Activated T-cell treated with anti-CD3 and anti-CD28 coated beads, Interleukin-2, amount 50 U/mL, for 72 hours (primary cell): ENCODE measurements at places on chromosomes 4 and X. TPM values are rescaled to one million over a fixed set of nuclear protein-coding genes. Genes with fewer than 3 reads are reported as not detected.
A peak's percentile ranks its signal among the peaks of the same experiment; 100 is the strongest.

- no peak overlapping the region for H3K27ac ChIP-seq
- H3K4me3 ChIP-seq, result no peak overlapping the region
- no peak for DNase-seq
- H3K36me3 ChIP-seq, result no peaks in the 10 kb centered on the region
- H3K4me1 ChIP-seq, result no peaks in the 10 kb centered on the region
Observed at GRCh38 chr4:115121351-115122043, 8.1 kb upstream of the NDST4 start.

DNA sequence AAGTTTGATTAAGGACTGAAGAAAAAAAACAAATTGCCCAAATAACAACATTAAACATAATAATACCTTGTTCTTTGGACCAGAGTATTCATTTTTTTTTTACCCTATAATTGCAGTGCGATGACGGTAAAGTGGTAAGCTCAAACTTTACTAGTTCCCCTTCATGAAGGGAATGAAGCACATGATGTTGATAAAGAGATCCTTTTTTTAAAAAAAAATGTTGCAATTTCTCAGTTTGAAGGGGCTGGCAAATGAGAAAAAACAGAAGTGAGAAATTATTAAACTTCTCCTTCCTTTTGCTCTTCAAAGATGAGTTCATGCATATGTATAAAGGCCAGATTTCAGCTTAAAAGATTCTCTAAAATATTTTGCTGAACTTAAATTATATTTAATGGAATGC lies 231.7 kb downstream of the C4orf33 start:
- H3K4me1 ChIP-seq, result no peaks in the 10 kb centered on the region
- no peak overlapping the region for H3K4me3 ChIP-seq
- peaks cover 6% of the 10 kb centered on the region for H3K27me3 ChIP-seq
- no peak overlapping the region for H3K27ac ChIP-seq

- H3K27me3 ChIP-seq, result peaks cover 4% of the 10 kb centered on the region
- no peak overlapping the region for H3K4me3 ChIP-seq
- no peak overlapping the region for H3K27ac ChIP-seq
- no peak for DNase-seq
- peaks cover 4% of the 10 kb centered on the region for H3K36me3 ChIP-seq
Observed at GRCh38 chr4:2977211-2978088, 14.1 kb downstream of the GRK4 start.

DNA sequence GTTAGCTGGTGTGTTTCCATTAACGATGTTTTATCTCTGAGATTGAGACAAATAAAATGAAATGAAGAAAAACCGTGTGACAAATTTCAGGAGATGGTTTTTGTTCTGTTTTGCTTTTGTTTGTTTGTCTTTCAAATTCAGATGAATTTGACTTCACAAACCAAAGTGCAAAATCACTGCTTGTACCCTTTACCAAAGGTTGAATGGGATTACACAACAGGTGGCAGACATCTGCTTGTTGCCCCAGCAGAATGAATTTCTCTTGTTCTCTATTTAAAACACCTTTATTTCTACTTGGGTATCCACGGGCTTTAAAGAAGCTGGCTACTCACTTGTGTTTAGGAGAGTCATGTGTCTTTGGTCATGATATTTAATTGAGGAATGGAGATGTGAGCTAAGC lies 239.7 kb upstream of the CLNK start:
- H3K27me3 ChIP-seq, result no peaks in the 10 kb centered on the region
- no peak for DNase-seq
- no peak overlapping the region for H3K27ac ChIP-seq
- no peaks in the 10 kb centered on the region for H3K4me1 ChIP-seq
- H3K36me3 ChIP-seq, result no peaks in the 10 kb centered on the region

GRCh38 chrX:57155171-57155570 lies 18.0 kb upstream of the SPIN2A start:
- no peak overlapping the region for H3K4me3 ChIP-seq
- no peak overlapping the region for H3K27ac ChIP-seq
- peaks cover 4% of the 10 kb centered on the region for H3K4me1 ChIP-seq
- no peak for DNase-seq
- H3K27me3 ChIP-seq, result peaks cover 18% of the 10 kb centered on the region
- peaks cover 4% of the 10 kb centered on the region for H3K36me3 ChIP-seq

GRCh38 chr4:127469959-127470809 lies 162.6 kb upstream of the INTU start:
- H3K4me1 ChIP-seq, result no peaks in the 10 kb centered on the region
- no peaks in the 10 kb centered on the region for H3K36me3 ChIP-seq
- no peak overlapping the region for H3K4me3 ChIP-seq
- no peaks in the 10 kb centered on the region for H3K27me3 ChIP-seq
- H3K27ac ChIP-seq, result no peak overlapping the region

DNA sequence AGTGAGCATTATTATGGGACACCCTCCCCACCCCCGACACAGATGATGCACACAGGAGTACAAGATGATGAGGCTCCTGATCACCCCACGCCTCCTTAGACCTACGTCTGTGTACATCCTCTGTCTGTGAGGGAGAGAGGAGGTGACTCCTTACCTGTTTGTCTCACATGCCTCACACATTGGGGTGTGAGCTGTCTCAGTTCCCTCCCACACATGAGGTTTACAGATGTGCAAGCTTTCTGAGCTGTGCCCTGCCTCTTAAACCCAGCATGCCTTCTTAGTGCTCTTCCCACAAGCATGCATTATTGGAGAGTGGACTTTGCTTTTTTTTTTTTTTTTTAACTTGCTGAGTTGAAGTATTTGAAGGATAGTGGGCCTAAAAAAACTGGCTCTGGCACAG lies 76.7 kb downstream of the CLCN5 start:
- no peaks in the 10 kb centered on the region for H3K36me3 ChIP-seq
- peaks cover 5% of the 10 kb centered on the region for H3K4me1 ChIP-seq
- H3K27me3 ChIP-seq, result peaks cover 27% of the 10 kb centered on the region
- H3K4me3 ChIP-seq, result no peak overlapping the region
- DNase-seq, result peak; percentile 9

GRCh38 chrX:72048510-72049455 lies 82.9 kb downstream of the RTL5 start:
- no peaks in the 10 kb centered on the region for H3K4me1 ChIP-seq
- peaks cover 60% of the 10 kb centered on the region for H3K27me3 ChIP-seq
- H3K4me3 ChIP-seq, result no peak overlapping the region
- DNase-seq, result peak; percentile 6

- H3K36me3 ChIP-seq, result no peaks in the 10 kb centered on the region
- no peak overlapping the region for H3K27ac ChIP-seq
- H3K4me3 ChIP-seq, result no peak overlapping the region
- H3K27me3 ChIP-seq, result no peaks in the 10 kb centered on the region
Observed at GRCh38 chr4:132763465-132763864, 385.6 kb upstream of the PCDH10 start.

DNA sequence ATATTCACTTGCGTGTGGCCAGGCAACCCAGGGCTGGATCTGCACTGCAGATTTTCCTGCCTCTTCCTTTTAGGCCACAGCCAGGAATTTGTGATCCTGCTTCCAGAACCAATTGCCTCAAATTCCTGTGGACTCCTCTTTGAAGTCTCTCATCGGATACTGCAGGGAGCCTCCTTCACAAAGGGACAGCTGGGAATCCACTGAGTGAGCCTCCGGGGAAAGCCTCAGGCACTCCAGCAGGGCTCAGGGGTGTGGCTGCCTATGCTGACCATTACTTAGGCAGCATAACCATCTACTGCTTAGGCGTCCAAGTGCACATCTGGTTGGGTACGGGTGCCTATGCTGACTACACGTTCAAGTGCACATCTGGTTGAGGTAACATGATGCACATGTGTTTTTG lies 321.5 kb downstream of the NLGN4X start:
- no peaks in the 10 kb centered on the region for H3K36me3 ChIP-seq
- no peaks in the 10 kb centered on the region for H3K27me3 ChIP-seq
- no peak for DNase-seq
- no peak overlapping the region for H3K27ac ChIP-seq

- H3K27me3 ChIP-seq, result no peaks in the 10 kb centered on the region
- peaks cover 7% of the 10 kb centered on the region for H3K36me3 ChIP-seq
- H3K4me3 ChIP-seq, result peak overlapping the region; percentile 11
- peak overlapping the region; percentile 93 for H3K27ac ChIP-seq
- peaks cover 60% of the 10 kb centered on the region for H3K4me1 ChIP-seq
Observed at GRCh38 chr4:39715788-39716187, 17.9 kb downstream of the UBE2K start.

DNA sequence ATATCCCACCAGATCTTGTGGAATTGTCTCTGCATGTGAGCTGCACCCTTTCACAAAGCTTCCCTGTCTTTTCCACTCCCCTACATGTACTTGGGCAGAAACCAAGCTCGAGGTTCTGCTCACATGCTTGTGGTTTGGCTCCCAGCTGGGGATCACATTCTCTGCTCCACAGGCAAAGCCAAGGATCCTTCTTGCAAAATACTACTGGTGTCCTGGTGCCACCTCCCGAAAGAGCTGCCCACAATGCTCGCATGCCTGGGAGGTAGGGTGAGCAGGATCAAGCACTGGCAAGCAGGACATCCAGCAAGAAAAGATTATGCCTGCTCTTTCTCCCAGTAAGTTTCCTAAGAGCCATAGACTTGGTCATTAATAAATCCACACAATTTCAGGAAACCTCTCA lies 45.1 kb upstream of the PPARGC1A start:
- H3K36me3 ChIP-seq, result no peaks in the 10 kb centered on the region
- no peak overlapping the region for H3K4me3 ChIP-seq
- no peak overlapping the region for H3K27ac ChIP-seq
- no peaks in the 10 kb centered on the region for H3K4me1 ChIP-seq

- no peaks in the 10 kb centered on the region for H3K4me1 ChIP-seq
- no peaks in the 10 kb centered on the region for H3K27me3 ChIP-seq
- H3K4me3 ChIP-seq, result no peak overlapping the region
- H3K27ac ChIP-seq, result no peak overlapping the region
- peaks cover 1% of the 10 kb centered on the region for H3K36me3 ChIP-seq
Observed at GRCh38 chr4:158856852-158857251, 88.0 kb downstream of the FNIP2 start.

- no peaks in the 10 kb centered on the region for H3K36me3 ChIP-seq
- no peak overlapping the region for H3K27ac ChIP-seq
- no peaks in the 10 kb centered on the region for H3K27me3 ChIP-seq
- no peak overlapping the region for H3K4me3 ChIP-seq
Observed at GRCh38 chr4:15868111-15868510, 70.4 kb downstream of the FGFBP1 start.

GRCh38 chr4:116401293-116401692 lies 684.1 kb downstream of the TRAM1L1 start:
- no peak overlapping the region for H3K27ac ChIP-seq
- no peak overlapping the region for H3K4me3 ChIP-seq
- H3K4me1 ChIP-seq, result no peaks in the 10 kb centered on the region
- no peak for DNase-seq

DNA sequence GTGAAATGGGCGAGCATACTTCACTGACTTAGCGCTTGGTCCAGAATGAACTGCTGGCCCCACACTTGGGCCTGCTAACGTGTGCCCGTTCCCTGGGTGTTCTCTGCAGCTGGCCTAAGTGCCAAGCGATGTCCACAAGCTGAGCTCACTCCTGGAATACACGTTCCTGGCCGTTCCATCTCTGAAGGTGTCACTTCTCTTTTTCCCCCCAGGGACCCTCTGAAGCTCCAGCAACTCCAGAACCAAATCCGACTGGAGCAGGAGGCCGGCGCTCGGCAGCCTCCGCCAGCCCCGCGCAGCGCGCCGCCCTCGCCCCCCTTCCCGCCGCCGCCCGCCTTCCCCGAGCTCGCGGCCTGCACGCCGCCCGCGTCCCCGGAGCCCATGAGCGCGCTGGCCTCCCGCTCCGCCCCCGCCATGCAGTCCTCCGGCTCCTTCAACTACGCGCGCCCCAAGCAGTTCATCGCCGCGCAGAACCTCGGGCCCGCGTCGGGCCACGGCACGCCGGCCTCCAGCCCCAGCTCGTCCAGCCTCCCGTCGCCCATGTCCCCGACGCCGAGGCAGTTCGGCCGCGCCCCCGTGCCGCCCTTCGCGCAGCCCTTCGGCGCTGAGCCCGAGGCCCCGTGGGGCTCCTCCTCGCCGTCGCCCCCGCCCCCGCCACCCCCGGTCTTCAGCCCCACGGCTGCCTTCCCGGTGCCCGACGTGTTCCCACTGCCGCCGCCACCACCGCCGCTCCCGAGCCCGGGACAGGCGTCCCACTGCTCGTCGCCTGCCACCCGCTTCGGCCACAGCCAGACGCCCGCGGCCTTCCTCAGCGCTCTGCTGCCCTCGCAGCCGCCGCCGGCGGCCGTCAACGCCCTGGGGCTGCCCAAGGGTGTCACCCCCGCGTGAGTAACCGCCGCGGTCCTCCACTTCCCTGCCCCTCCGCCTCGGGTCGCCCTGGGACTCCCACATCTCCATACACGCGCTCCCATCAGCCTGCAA lies 132.3 kb downstream of the CBR4 start:
- peaks cover 33% of the 10 kb centered on the region for H3K4me1 ChIP-seq
- H3K27me3 ChIP-seq, result peaks cover 79% of the 10 kb centered on the region
- no peak overlapping the region for H3K27ac ChIP-seq
- peaks cover 4% of the 10 kb centered on the region for H3K36me3 ChIP-seq
- DNase-seq, result peak; percentile 50

DNA sequence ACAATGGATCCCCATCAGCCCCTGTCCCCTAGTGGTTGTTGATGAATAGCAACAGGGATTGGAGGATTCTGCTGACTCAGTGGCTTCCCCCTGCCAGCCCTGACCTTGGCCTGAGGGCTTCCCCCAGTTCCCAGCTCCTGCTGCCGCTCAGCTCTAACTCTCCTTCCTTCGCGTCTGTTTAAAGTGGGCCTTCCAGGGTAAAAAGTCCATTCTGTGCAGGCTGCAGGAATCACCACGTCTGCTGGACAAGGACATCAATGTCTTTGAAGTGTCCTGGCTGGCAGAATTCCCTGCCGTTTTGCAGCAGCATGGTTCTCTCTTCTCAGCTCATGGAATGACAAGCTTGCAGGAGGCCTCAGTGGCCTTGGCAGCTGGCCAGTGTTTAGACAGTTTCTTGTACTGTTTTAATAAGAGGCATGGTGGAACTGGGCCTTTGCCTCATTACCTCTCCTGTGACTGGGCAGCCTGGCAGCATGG lies 152.5 kb upstream of the STX18 start:
- peaks cover 14% of the 10 kb centered on the region for H3K4me1 ChIP-seq
- H3K4me3 ChIP-seq, result no peak overlapping the region
- no peak overlapping the region for H3K27ac ChIP-seq
- H3K36me3 ChIP-seq, result peaks cover 10% of the 10 kb centered on the region

GRCh38 chrX:68186552-68187262 lies 246.6 kb downstream of the OPHN1 start:
- H3K36me3 ChIP-seq, result no peaks in the 10 kb centered on the region
- no peak for DNase-seq
- peaks cover 5% of the 10 kb centered on the region for H3K4me1 ChIP-seq
- peak overlapping the region; percentile 26 for H3K27ac ChIP-seq

Gene RASSF6
- not detected for total RNA-seq

Gene TEX13B
- not detected for total RNA-seq

Gene SLC26A1
- not detected for total RNA-seq

Gene SPARCL1
- total RNA-seq, result not detected

Gene BRS3
- not detected for total RNA-seq

Gene AADAT
- total RNA-seq, result not detected

Gene DMD
- 4.6 TPM for total RNA-seq

Gene VGLL1
- total RNA-seq, result not detected

Gene EREG
- not detected for total RNA-seq

Gene PRKG2
- 0.62 TPM for total RNA-seq

Gene CT83
- not detected for total RNA-seq

Gene IL3RA
- 1.5 TPM for total RNA-seq

Gene UGT2B15
- total RNA-seq, result not detected

Gene KCNIP4
- not detected for total RNA-seq

Gene STBD1
- total RNA-seq, result 0.30 TPM

Gene NWD2
- total RNA-seq, result not detected
